ENCODE measurements at places on chromosomes 2 and 18.

- no peak for DNase-seq
Measured at GRCh38 chr2:156541706-156542105, 105.5 kb downstream of the GPD2 start.

DNA sequence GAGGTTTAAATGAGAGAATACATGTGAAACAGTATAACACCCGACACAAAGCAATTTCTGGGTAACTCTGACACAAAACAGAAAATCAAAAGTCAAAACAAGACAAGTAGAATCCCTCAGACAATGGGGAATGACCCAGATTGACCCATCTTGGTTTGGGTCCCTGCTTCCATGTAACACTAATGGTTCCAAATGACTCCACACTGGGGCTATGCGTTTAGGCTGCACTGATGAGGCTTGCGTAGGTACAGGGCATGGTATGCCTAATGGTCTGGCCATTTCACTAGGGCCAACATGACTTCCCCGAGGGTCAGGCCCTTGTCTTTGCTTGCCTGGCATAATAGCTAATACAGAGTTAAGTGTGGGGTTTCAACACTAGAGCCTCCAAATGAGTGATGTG lies 27.2 kb upstream of the NFE2L2 start:
- no peak for DNase-seq

- DNase-seq, result no peak
Measured at GRCh38 chr2:86400321-86400720, 40.9 kb upstream of the KDM3A start.

- DNase-seq, result no peak
Measured at GRCh38 chr2:70560442-70560841, 6.8 kb upstream of the TGFA start.

- no peak for DNase-seq
Measured at GRCh38 chr2:9112079-9112721, 94.4 kb upstream of the ASAP2 start.

DNA sequence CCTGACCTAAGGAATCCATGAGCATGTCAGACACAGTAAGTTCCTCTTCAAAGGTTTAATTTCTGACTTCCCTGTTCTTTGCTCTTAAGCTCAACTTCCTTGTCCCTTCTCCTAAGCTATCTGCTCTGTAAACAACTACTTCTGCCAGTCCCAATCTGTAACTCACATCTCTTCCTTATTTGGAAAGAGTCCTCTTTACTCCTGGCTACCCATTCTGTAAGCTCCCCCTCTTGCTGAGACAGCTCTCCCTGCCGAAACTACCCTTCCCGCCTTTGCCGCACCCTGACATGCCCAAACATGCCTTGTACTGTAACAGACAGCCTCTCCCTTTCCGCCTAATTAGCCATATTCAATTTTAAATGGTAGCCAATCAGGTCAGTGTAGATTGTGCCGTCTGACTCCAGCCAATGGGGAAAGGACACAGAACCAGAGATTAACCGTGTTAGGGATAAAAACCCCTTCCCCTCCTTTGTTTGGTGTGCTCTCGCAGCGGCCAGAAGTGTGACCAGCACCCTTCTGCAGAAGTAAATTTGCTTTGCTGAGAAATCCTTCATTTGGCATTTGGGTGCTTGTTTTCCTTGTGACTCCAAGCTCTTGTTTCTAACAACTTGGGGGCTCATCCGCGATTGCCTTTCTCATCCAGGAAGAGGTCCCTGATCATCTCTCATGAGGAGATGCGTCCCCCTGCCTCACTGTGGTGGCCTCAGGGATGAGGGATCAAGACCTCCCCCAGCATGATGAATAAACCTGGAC lies 49.0 kb downstream of the PIAS2 start:
- no peak for DNase-seq

Measured in activated CD8-positive, alpha-beta memory T cell treated with anti-CD3 and anti-CD28 coated beads for 4 hours (primary cell).